Glutamatergic neuron (in vitro differentiated cells): ENCODE measurements at places on chromosomes 7 and 10. TPM values are rescaled to one million over a fixed set of nuclear protein-coding genes. Genes with fewer than 3 reads are reported as not detected.

DNA sequence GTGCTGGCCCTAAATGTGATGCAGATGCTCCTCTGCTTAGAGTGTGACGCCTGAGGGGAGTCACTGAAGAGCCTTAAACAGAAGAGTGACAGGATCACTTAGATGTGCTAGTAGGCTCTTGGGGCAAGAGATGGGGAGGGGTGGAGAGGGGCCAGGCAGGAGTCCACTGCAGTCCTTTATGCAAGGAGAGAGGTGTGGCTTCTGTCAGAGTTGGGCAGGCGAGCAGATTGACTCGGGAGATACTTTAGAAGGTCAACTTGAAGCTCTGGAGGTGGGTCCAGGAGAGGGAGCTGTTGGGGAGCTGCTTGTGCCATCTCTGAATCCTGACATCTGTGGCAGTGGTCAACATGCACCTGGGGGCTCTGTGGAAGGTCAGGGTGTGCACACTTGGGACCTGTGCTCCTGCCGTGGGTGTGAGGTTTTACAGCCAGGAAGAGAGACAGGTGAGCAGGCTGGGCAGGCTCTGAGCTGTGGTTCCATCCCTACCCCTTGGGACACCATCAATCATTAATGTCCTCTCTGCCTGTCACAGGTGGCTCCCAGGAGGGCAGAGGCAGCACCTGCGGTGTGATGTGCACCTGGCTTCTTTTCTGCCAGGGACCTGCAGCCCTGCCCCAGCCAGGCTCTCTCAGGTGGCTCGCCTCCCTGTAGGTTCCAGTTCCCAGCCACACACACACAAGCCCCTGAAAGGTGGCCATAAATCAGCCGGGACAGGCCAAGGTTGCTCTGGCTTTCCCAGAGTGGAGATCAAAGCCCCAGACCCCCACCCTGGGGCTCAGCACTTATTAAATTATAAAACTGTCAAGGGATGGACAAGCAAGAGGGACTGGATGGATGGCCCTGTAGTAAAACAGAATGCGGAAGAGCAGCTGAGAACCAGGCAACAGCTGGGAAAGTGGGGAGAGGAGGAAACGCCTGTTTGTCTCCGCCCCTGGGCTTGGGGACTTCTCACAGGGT, 14.0 kb downstream of the NEURL1 start:
- H3K36me3 ChIP-seq: no peaks in the 10 kb centered on the region
- peaks cover 14% of the 10 kb centered on the region for H3K4me1 ChIP-seq
- H3K27ac ChIP-seq: no peak overlapping the region
- H3K4me3 ChIP-seq: no peak overlapping the region

GRCh38 chr7:117970801-117971200, 97.6 kb upstream of the CTTNBP2 start:
- no peaks in the 10 kb centered on the region for H3K36me3 ChIP-seq
- no peak for DNase-seq
- H3K27ac ChIP-seq: no peak overlapping the region
- H3K4me1 ChIP-seq: no peaks in the 10 kb centered on the region
- no peaks in the 10 kb centered on the region for H3K27me3 ChIP-seq

DNA sequence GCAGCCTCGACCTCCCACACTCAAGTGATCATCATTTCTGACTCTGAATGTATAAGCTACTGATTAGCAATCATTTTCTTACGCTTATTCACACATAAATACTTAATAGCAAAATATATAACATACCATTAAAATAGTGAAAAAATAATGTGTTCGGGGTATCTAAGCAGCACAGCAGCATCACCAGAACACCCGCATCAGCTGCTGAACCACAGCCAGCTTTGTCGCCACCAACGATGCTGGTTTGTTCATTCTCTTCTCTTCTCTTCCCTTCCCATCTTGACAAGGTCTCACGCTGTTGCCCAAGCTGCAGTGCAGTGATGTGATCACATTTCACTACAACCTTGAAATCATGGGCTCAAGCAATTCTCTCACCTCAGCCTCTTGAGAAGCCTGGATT, 425.1 kb upstream of the LRGUK start:
- DNase-seq: no peak
- H3K4me1 ChIP-seq: no peaks in the 10 kb centered on the region
- H3K27ac ChIP-seq: no peak overlapping the region
- no peaks in the 10 kb centered on the region for H3K36me3 ChIP-seq
- no peak overlapping the region for H3K4me3 ChIP-seq

DNA sequence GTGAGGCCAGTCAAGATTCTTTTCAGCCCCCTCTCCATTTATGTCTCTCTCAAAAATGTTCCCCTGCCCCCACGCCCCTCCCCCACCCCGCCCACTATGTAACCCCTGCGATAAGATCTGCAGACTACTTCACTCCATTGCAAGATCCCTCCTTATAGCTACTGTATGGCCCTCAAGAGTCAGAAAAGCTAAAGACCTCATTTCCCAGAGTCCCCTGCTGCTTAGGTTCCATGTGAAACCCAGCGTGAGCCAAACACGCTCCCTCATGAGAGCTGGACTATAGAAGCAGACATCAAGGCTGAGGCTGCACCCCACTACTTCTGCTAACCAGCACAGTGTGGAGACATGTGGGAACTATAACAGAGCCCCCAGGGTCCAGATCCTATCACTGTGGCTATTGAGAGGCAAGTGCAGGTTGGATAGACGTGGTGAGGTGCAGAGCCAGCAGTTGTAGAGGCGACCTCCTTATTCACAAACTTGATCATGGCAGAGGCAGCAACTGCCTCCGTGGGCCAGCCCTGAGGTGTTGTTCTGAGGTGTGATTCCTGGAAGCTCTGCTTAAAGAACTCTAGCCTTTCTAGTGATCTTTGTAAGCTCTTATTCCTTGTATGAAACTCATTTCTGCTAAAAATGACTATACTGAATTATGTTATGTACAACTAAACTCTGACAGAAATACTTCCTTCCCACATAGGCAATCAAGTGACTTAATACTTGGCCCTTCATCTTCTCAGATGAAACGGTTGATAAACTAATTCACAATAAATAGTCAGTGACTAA, 117.0 kb upstream of the ARID5B start:
- DNase-seq: no peak
- H3K4me1 ChIP-seq: no peaks in the 10 kb centered on the region
- no peaks in the 10 kb centered on the region for H3K27me3 ChIP-seq
- H3K27ac ChIP-seq: no peak overlapping the region
- H3K4me3 ChIP-seq: no peak overlapping the region
- no peaks in the 10 kb centered on the region for H3K36me3 ChIP-seq

Gene C10orf90
- total RNA-seq: not detected

Gene OPN1SW
- not detected for total RNA-seq

Gene TMEM140
- not detected for total RNA-seq

GRCh38 chr10:107579970-107580369, 415.5 kb upstream of the SORCS1 start:
- no peak overlapping the region for H3K4me3 ChIP-seq
- no peak for DNase-seq
- no peaks in the 10 kb centered on the region for H3K27me3 ChIP-seq
- H3K36me3 ChIP-seq: no peaks in the 10 kb centered on the region
- H3K27ac ChIP-seq: no peak overlapping the region
- H3K4me1 ChIP-seq: peaks cover 11% of the 10 kb centered on the region

- no peak within 1 kb of the TSS for H3K4me3 ChIP-seq
- DNase-seq: no peak
- H3K36me3 ChIP-seq: no peaks in the 10 kb centered on the region
These were observed at the start of gene TMEM236 for GRCh38 chr10:17751781-17752445. TMEM236 (plus strand) TSS chr10:17752201; CDS start chr10:17752296, 95 bp downstream.

DNA sequence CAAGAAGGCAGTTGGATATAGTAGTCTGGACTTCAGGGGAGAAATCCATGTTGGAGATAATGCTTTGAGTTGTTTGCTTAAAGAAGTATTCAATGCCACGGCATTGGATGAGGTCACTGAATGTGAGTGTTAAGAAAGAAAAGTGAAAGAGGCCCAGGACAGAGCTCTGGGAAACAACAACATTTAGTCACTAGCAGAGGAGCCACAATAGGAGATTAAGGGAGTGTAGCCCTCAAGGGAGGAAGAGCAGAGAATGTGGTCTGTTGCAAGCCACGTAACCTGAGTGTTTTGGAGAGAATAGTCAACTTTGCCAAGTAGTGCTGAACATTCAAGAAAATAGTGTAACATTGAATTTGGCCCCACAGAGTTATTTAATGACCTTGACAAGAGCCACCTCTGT, 114.7 kb downstream of the MYO3A start:
- no peak overlapping the region for H3K27ac ChIP-seq
- H3K27me3 ChIP-seq: no peaks in the 10 kb centered on the region
- DNase-seq: no peak
- no peak overlapping the region for H3K4me3 ChIP-seq
- H3K36me3 ChIP-seq: no peaks in the 10 kb centered on the region

- H3K4me3 ChIP-seq: no peak overlapping the region
- H3K27ac ChIP-seq: no peak overlapping the region
- no peaks in the 10 kb centered on the region for H3K4me1 ChIP-seq
- DNase-seq: no peak
- no peaks in the 10 kb centered on the region for H3K36me3 ChIP-seq
These were observed 6.2 kb downstream of the GSAP start for GRCh38 chr7:77409739-77410547.

- no peak overlapping the region for H3K4me3 ChIP-seq
- no peaks in the 10 kb centered on the region for H3K36me3 ChIP-seq
- H3K27me3 ChIP-seq: peaks cover 2% of the 10 kb centered on the region
- H3K27ac ChIP-seq: no peak overlapping the region
- no peak for DNase-seq
- no peaks in the 10 kb centered on the region for H3K4me1 ChIP-seq
These were observed 72.8 kb upstream of the MTPN start for GRCh38 chr7:136049818-136050461.

DNA sequence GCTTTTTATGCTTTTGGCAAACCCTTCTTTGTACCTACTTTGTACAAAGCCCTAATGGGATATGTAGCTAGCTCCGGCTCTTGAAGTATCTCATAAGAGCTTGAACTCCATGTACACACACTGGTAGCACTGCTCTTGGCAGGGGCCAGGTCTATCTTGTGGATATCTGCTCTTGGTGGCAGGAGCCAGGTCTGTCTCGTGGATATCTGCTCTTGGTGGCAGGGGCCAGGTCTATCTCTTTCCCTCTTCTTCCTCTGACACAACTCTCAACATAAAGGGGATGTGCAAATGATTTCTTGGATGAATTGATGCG, 91.9 kb downstream of the WNT2 start:
- peaks cover 31% of the 10 kb centered on the region for H3K36me3 ChIP-seq
- no peak overlapping the region for H3K4me3 ChIP-seq
- peaks cover 18% of the 10 kb centered on the region for H3K4me1 ChIP-seq
- H3K27ac ChIP-seq: no peak overlapping the region

Gene GNAI1
- 61.9 TPM for total RNA-seq

DNA sequence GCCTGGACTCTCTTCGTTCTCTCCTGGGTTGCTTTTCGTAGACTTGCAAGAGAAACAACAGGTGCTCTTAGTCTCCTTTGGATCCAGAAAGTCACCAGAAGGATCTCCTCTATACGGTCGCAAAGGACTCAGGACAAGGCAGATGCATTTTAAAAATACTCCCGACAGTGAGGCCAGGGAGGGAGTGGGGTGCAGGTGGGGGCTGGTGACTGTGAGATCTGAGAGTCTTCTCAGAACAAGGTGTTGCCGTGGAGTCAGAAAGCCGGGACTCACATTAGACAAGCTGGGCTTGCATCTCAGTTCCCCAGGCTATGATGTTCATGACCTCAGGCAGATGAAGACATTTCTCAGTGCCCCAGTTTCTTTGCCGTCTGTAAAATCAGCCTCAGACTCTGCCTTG, 507.2 kb downstream of the TCERG1L start:
- peaks cover 4% of the 10 kb centered on the region for H3K27me3 ChIP-seq
- H3K36me3 ChIP-seq: no peaks in the 10 kb centered on the region
- H3K4me3 ChIP-seq: no peak overlapping the region
- H3K4me1 ChIP-seq: peaks cover 6% of the 10 kb centered on the region
- no peak overlapping the region for H3K27ac ChIP-seq

- H3K27me3 ChIP-seq: peaks cover 2% of the 10 kb centered on the region
- no peak overlapping the region for H3K4me3 ChIP-seq
- no peaks in the 10 kb centered on the region for H3K4me1 ChIP-seq
- no peaks in the 10 kb centered on the region for H3K36me3 ChIP-seq
- H3K27ac ChIP-seq: no peak overlapping the region
- no peak for DNase-seq
These were observed 35.5 kb upstream of the TNPO3 start for GRCh38 chr7:129090300-129090907.

- DNase-seq: no peak
- H3K4me1 ChIP-seq: no peaks in the 10 kb centered on the region
- H3K27ac ChIP-seq: no peak overlapping the region
- no peaks in the 10 kb centered on the region for H3K27me3 ChIP-seq
- H3K36me3 ChIP-seq: no peaks in the 10 kb centered on the region
- H3K4me3 ChIP-seq: no peak overlapping the region
These were observed 42.2 kb upstream of the SRGN start for GRCh38 chr10:69045441-69046300.

Gene BUB3
- total RNA-seq: 81.1 TPM
